ENCODE measurements at places on chromosomes 2 and 18.

DNA sequence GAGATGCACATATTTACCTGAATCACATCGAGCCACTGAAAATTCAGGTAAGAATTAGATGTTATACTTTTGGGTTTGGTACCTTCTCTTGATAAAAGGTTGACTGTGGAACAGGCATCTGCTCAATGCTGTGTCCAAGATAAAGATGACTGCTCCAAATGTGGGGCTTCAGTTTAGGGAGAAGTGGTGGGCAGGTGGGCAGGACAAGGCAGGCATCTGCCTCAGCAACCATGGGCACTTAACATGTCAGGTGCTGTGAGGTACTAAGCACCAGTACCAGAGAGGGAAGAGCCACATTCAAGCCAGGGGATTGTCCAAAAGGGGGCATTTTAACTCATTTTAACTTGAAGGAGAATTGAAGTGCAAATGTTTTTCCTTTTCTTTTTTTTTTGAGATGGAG is 14.0 kb downstream of the TYMS start:
- no peak for DNase-seq

GRCh38 chr2:12774395-12774727 is 57.6 kb downstream of the TRIB2 start:
- no peak for DNase-seq

DNA sequence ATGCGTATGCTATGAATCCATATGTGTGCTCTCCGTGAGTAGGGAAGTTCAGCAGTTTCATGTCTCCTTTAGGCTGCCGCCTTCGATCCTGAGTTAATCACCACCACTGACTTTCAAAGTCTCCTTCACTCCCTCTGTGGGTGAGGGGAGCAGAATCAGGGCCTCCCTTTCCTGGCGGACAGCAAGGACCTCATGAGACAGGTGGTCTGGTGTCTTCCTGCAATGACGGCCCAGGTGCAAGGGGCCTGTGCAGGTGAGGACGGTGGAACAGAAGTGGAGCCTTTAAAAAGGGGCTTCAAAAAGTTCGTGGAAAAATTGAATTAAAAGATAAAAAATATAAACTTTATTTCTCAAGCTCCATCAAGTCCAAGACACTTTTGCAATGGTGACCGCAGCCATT is 222.6 kb downstream of the TWIST2 start:
- DNase-seq = no peak

DNA sequence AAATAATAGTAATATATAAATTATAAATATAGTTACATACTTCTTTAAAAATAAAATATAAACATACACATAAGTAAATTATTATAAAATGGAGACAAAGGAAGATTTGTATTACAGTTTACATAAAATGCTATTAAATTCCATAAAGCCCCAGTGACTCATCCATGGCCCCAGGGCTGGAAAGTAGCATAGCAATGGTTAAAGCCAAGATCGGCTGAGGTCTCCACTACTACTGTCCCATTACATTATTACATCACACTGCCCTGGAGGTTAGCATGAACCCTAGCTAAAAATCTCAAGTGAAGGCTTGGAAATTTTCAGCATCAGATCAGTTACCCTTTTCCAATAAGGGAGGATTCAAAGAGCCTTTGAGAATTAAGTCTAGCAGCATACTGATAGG is 936.2 kb downstream of the DSC3 start:
- no peak for DNase-seq

DNA sequence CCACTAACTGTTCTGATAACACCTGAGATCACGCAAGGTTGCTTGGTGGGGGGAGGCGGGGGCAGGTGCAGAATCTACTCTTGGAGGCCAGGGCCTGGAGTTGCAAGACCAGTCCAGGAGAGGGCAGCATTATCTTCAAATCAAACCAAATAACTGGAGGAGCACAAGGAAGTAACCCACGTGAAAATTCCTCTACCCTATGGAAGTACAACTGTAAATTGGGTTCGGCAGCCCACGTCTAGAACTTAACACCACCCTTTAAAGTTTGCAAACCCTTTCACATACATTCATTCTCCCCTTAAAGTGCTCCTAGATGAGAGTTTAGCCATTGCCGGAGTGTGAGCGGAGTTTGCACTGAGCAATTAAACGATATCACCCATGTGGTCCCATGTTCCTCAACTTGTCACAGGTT is 19.6 kb upstream of the CXCR1 start:
- peak; percentile 66 for DNase-seq

- no peak for DNase-seq
Observed at GRCh38 chr18:9066358-9066757, 36.1 kb upstream of the NDUFV2 start.

DNA sequence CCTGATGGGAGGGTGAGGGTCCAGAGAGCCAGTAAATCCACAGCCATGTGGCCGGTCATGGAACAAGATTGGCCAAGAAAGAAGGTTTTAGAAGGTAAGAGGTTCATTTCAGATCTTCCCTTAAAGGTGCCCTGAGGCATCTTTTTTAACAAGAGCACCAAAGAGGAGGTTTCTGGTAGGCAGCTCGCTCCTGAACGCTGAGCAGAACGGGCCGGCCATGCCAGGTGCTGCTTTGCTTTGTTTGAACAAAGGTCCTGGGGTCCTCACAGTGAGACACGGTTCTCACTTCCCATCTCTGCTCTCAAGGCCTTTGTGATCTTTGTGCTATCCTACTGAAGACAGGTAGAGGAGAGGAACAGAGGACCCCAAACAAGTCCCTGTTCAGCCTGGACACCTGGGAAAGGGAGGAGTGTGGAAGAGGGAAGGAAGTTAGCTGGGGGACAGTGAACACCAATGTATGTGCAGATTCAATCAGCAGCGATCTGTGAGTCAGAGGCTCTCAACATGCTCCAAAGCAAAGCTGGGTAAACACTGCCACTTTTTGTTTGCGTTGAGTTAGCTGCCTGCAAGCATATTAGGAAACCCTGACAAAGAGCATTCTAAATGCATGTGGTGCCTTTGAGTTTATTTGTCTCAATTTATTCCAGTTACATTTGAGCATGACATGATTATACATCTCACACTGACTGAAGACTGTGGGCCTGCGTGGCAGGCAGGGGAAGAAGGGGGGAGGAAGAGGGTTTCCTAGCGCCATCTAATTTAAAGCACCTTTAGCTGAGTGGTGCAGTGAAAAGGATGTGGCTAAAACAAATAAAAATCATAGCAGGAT is 102.4 kb downstream of the ASB1 start:
- no peak for DNase-seq

GRCh38 chr2:118697781-118698180 is 149.7 kb downstream of the EN1 start:
- no peak for DNase-seq

GRCh38 chr2:201837391-201837790 is 31.1 kb downstream of the CDK15 start:
- no peak for DNase-seq

DNA sequence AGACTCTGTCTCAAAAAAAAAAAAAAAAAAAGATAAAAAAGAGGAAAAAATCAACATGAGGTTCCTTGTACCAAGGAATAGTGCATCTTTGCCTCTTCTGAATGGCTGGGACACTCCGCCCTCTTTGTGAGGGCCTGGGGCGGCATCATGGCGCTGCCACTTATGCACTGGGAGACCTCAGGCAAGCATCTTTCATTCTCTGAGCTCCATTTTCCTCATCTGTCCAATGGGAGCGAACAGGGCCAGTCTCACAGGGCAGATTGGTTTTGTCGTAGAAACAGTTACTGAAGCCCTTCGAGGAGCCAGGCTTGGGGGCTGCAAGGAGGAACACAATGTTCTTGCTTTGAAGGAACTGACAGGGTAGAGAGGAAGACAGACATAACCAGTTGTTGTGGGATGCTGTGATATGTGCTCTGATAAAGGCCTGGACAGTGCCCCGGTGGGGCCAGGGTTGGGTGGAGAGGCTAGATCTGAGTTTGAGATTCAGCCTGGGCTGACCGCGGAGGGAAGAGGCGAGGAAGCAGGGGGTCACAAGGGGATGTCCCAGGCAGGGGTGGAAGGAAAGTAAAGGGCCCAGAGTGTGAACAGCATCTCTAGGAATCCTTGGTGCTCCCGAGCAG is 14.1 kb downstream of the ZFP36L2 start:
- no peak for DNase-seq

DNA sequence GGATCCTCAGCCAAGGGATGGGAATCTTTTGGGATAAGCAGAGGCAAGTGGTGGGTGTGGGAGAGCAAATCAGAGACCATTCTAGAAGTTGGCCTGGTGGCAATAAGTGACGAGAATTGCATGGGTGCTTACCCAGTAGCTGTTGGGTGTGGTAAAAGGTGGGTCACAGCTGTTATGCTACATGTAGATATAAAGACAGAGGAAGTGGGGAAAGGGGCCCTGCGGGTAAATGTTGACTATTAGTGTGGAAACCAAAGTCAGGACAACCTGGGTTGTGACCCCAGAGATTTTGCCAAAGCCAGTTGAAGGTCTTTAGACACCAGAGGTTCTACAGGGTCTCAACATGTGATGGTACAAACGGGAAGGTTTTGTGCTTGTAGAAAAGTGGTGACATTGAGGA is 443.6 kb upstream of the HNRNPA3 start:
- DNase-seq = no peak

DNA sequence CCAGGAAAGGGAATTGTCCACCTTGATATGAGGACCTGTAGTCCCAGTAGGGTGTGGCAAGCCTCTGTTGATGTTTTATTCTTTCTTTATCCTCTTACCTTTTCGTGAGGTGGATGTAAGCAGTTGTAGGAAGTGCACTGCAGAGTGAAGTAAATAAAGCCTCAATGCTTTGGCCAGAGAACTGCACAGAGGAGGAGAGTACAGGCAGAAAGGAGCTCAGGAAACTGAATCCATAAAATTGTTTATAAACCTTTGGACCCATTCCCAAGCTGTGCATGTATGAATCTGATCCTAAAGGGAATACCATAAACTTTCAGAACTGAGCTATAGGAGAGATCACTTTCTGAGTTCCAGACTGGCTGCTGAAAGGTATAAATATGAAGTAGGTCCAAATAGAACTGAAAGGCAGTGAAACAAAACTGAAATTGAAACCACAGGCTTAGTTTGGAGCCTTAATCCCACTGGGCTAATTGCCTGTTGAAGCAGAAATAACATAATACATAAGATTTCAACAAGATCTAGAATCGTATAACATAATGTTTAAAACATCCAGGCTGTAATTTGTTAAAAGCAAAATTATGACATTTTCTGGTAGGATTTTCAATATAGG is 17.9 kb upstream of the SLC9A4 start:
- no peak for DNase-seq

DNA sequence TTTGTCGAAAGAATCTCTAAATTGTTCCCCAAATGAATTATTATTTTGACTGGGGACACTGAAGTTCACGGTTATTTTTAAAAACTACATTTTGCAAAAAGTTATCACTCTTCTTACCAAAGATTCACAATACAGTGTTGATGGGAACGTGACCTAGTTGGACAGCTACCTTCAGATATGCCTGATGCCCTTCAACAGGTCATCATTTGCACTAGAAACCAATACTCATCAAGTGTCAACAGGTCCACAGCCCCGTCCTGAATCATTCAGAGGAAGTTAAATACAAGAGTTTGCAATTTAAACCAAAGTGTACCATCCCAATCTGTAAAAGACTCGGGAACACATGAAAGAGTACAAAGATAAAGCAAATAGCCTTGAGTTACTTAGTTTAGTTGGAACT is 28.3 kb downstream of the BCL2 start:
- DNase-seq = no peak

DNA sequence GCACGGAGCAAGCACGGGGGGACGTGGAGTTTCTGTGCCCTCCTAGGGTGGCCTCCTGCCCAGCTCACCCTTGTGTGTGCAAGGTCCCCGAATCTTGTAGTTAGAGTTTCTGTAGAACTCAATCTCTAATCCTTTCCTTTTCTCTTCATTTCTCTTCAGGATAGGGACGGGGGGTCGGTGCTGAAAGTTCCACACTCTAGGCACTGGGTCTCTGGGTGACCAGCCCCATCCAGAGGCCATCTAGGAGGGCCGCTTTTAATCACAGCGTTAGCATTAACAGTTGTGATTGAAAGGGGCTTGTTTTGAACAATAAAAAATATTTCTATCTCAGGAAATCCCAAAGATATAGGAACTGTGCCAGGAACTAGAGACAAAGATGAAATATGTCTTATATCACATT is 10.5 kb downstream of the SOCS6 start:
- no peak for DNase-seq

GRCh38 chr2:240896871-240897692 is 1.1 kb upstream of the MAB21L4 start:
- DNase-seq = no peak

DNA sequence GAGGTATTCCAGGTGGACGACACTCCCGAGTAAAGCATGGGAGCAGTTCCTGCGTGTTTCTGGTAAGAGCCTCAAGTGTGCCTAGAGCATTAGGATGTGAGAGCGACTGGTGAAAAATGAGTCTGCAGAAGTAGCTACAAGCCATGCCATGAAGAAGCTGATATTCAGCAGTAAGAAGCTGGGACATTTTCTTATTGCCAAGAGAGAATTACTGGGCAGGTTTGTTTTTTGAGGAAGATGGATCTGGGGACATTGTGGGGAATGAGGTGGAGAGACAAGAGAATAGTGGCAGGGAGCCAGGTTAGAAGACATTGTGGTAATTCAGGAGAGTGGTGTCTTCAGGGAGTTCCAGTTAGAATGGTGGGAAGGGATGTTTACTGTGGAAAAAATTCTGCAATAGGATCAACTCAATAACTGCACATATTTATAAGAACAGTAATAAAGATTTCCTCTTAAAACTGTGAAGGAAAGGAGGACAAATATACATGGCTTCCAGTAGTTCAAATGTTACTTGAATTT is 38.2 kb downstream of the CRIM1 start:
- no peak for DNase-seq

- no peak for DNase-seq
Observed at GRCh38 chr2:56182420-56182819, 1.4 kb upstream of the CCDC85A start.

- no peak for DNase-seq
Observed at GRCh38 chr2:82879803-82880202, 1579.3 kb downstream of the SUCLG1 start.

- no peak for DNase-seq
Observed at GRCh38 chr2:135798762-135799161, 38.2 kb downstream of the LCT start.

DNA sequence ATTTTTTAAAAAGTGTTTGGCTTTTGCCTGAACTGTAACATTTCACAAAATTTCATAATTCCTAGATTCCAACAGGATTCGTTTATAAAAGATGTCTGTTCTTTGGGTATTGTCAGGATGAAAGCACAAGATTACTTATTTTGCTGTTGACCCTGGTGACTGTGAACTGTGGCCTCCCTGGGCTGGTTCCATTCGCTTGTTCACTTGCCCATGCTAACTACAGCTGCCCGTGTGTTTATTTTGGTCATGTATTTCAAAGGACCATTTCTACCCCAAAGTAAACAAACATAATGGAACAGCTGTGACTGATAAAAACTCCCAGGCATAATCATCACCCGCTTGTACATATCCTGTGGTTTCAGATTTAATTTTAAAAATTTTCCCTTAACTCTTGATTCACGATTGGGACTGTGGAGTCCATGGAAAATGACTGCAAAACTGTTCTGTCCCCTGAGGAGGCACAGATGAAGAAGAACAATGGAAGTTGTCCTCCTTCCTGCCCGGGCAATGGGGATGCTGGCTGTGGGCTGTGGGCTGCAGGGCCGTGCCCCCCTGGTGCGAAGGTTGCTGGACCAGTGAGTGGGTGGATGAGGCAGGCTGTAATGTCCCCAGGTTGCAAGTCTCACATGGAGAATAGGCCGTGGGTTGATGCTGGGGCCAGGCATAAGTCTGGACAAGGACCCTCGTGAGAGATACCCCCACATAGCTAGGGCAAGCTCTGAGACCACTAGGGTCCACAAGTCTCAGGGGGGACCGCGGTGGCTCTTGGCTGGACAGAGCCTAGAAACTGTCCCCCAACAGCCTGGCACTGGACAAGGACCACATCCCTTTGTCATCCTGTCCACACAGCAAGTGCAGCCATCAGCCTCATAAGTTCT is 28.9 kb upstream of the HDAC4 start:
- DNase-seq = no peak
